ENCODE measurements at places on chromosomes 11 and 22.
A peak's percentile ranks its signal among the peaks of the same experiment; 100 is the strongest.

- peak; percentile 53 for DNase-seq
Observed at GRCh38 chr11:75429902-75430713, 2.9 kb downstream of the KLHL35 start.

DNA sequence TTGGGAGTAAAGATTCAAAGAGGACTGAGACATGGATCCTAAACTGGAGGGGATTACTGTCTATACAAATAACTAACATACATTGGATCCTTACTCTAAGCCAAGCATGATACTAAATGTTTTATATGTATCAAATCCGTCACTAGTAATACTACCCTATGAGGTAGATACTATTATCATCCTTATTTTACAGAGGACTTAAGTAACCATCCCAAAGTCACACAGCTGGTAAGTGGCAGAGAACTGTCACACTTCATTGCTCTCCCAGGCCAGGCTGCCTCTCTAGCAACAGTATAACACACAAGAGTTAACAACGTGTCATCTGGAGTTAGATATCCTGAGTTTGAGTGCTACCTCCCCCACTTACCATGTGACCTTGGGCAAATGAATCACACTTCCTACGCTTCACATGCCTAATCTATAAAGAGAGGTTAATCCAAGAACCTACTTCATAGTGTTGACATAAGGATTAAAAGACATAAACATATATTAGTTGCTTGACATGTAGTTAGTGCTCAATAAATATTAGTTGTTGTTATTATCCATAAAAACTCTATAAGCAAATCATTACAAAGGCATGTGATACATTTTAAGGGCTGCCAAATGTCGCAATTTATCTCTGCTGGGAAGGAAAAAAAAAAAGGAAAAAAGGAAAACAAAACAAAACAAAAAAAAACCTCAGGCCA, 33.8 kb upstream of the SPON1 start:
- no peak for DNase-seq

GRCh38 chr22:49887702-49888101, 30.5 kb downstream of the ALG12 start:
- no peak for DNase-seq

DNA sequence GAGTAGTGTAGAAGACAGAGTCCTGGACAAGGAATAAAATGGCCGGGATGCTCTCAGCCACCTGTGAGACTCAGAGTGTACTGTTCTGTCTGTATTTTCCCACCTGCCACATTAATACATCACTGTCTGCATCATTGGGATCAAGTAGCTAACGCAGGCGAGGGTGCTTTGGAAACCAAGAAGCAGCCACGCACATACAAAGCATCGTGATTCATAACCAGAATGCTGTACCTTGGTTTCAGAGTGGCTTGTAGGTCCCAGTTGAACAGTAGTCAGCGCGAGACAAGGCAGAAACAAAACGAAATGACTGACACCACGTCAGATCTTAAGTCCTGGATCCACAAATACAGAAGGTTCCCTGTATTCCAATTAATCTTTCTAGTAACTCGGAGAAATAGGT, 198.3 kb downstream of the GRIK4 start:
- no peak for DNase-seq

- no peak for DNase-seq
Observed at GRCh38 chr11:67253872-67254624, 12.2 kb upstream of the GRK2 start.

DNA sequence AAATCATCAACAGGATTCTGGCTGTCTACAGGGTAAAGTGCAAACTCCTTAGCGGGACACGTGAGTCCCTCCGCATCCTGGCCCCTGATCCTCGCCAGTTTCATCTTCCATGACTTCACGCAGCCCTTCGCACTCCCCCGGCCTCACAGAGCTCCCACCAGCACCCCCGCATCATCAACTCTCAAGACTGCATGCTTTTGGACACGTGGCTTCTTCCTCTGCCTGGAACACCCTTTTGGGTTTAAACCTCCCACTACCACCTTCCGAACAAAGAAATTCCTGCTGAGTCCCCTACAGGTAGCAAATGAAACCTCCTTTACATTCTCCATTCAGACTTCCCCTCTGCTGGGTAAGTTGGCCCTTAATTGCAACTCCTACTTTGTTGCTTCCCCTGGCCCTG, 12.6 kb upstream of the EIF3M start:
- no peak for DNase-seq

DNA sequence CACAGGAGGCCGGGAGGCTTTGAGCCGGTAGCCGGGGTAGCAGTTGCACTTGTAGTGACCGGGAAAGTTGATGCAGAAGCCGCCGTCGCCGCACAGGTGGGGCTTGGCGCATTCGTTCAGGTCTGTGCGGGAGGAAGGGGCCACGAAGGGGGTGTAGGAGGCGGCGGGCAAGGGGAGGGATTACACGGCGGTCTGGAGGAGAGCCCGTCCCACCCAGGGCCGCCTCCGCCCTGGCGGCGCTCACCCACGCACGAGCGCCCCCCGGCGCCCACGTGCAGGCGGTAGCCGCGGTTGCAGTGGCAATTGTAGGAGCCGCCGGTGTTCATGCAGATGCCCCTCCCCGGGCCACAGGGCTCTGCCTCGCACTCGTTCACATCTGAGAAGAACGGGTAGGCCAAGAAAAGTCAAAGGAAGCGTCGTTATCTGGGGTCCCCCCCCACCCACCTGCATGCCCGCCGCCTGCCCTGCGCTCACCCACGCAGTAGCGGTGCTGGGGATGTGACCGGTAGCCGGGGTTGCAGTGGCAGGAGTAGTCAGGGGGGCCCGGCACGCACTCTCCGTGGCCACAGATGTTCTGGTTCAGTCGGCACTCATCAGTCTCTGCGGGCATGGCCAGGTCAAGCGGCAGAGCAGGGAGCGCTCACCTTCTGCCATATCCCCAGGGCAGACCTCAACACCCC, 10.6 kb downstream of the LTBP3 start:
- no peak for DNase-seq

- no peak for DNase-seq
Observed at GRCh38 chr22:24099666-24100065, 81.6 kb upstream of the SUSD2 start.

GRCh38 chr11:44813401-44813800, 86.6 kb downstream of the TSPAN18 start:
- no peak for DNase-seq
